ENCODE measurements at places on chromosomes 2 and 18. TPM values are rescaled to one million over a fixed set of nuclear protein-coding genes. Genes with fewer than 3 reads are reported as not detected.

DNAJC10 gene
- total RNA-seq: 80.4 TPM

SLC5A7 gene
- total RNA-seq: 1.1 TPM

NBEAL1 gene
- total RNA-seq: 61.7 TPM

PSMA8 gene
- total RNA-seq: not detected
